ENCODE measurements at places on chromosomes 7 and 10. TPM values are rescaled to one million over a fixed set of nuclear protein-coding genes. Genes with fewer than 3 reads are reported as not detected.

Gene AKR1C1
- 11.7 TPM for polyA plus RNA-seq

Gene LRWD1
- polyA plus RNA-seq: 3.4 TPM

Gene HELLS
- 3.1 TPM for polyA plus RNA-seq

DNA sequence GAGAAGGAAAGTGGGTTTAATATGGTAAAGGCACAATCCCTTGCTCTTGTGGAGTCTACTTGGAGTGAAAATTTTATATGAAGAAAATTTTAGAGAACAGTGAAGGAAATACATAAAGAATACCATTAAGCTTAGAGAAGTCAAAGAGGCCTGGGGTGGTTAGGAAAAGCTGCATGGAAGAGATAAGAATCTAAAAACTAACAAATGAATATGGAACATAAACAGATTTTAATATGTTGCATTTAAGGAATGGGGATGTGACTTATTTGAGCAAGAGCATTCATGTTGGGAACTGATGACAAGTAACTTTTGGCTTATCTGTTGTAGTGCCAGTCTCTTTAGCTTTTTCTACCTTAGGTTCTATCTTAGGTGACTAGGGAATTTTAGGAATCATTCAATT is 31.0 kb downstream of the AHR start:
- H3K27ac ChIP-seq: no peak overlapping the region
- no peaks in the 10 kb centered on the region for H3K36me3 ChIP-seq
- H3K27me3 ChIP-seq: no peaks in the 10 kb centered on the region
- no peak overlapping the region for H3K4me3 ChIP-seq
- no peaks in the 10 kb centered on the region for H3K4me1 ChIP-seq

Gene RNLS
- 7.5 TPM for polyA plus RNA-seq

DNA sequence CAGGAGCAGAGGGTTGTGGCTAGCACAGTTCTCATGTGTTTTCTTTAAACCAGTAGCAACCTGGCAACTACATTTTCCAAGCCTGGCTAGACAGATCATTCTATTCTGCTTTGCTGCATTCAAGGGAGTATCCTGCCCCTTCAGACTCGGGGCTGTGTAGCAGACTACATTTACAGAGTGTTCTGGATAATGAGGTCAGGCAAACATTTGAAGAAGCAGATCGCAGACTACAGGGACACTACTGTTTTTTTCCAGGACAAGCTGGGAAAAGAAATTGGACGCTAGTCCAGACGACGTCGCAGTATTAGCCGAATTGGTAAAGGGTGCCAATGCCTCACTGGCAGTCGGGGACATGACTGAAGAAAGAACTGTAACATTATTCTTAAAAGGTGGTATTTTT is 61.0 kb upstream of the PAPSS2 start:
- DNase-seq: no peak
- H3K4me1 ChIP-seq: peaks cover 4% of the 10 kb centered on the region
- H3K36me3 ChIP-seq: no peaks in the 10 kb centered on the region
- no peak overlapping the region for H3K4me3 ChIP-seq

Gene PPP1R17
- polyA plus RNA-seq: not detected

GRCh38 chr7:103114576-103115008 is 34.3 kb downstream of the NAPEPLD start:
- peaks cover 15% of the 10 kb centered on the region for H3K4me1 ChIP-seq
- no peak overlapping the region for H3K4me3 ChIP-seq
- DNase-seq: no peak
- H3K27ac ChIP-seq: peak overlapping the region; percentile 53
- H3K36me3 ChIP-seq: no peaks in the 10 kb centered on the region
- no peaks in the 10 kb centered on the region for H3K27me3 ChIP-seq

DNA sequence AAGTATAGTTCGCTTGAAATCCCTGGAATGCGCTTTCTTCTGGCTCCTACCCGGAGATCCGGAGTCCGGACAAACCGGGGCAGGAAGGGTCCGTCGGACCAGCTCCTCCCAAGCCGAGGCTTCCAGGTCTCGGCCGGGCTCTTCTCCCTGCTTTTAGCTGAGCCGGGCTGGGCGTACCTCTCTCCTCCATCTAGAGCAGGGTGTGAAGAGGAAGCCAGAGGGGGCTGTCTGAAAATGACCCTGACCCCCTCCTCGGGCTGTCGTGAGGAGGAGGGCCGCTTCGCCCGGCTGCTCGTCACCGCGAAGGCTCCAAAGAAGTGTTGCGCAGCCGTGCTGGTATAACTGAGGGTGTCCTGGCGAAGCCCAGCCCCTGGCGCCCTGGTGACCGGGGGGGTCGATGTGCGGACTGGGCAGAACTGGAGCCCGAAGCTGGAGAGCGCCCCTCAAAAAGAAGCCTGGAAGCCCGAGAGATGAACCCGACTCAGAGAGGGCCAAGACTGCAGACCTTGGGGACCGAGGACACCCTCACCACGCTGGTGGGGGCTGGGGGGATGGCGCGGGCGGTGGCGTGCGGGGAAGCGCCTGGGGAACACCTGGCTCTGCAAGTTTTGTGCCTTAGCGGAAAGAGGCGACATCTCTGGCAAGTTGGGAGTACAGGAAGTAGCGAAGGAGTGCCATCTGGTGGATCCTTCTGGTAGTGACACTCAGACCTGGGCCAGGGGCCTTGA is 5.7 kb downstream of the KAZALD1 start:
- H3K36me3 ChIP-seq: no peaks in the 10 kb centered on the region
- H3K27ac ChIP-seq: no peak overlapping the region
- H3K27me3 ChIP-seq: peaks cover 3% of the 10 kb centered on the region
- peak; percentile 75 for DNase-seq
- peaks cover 8% of the 10 kb centered on the region for H3K4me1 ChIP-seq

DNA sequence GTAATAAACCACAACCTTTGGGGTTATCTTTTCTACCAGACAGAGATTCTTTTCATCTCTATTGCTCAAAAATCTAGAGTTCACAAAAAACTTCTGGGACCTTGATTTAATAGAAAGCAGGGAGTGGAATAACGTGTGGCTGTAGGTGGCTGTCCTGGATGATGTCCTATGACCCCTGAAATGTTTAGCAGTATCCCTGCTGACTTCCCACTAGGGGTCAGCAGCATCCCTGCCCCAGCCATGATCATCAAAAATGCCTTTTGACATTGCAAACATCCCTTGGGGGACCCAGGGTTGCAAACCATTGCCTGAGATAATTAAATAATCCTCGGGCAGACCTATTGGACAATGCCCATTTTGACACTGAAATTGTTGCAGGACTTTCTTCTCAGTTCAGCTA is 177.1 kb downstream of the USP6NL start:
- H3K4me1 ChIP-seq: no peaks in the 10 kb centered on the region
- no peak for DNase-seq
- no peaks in the 10 kb centered on the region for H3K27me3 ChIP-seq
- H3K36me3 ChIP-seq: no peaks in the 10 kb centered on the region

DNA sequence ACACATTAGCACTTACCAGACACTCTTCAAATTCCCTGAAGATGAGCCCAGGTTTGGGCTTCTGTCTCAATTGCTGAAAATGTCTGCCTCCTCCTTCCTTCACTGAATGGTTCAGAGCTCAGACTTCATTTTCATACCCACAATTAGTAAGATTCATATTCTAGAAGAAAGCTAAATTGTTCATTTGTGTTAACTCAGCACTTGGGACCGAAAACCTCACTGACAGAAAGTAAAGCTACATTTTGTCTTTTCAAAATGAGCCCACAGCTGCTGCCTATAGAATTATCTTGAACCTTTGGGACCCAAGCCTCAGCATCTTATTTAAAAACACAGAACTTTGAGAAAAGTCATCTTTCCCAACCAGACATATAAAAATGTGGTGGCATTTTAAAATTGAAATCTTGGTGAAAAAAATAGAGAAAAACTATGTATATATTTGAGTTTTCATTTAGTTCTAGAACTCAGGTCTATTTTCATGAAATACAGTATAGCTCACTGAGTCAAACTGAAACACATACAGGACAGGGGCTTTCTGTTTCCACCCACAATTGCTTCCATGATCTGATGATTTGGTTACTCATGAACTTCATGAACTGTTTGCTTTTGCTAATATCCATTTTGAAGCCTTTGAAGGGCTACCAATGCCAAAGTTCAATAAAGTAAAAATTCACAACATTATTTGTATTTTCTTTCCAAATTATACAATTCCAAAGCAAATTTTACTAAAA is 119.1 kb upstream of the PFKP start:
- no peaks in the 10 kb centered on the region for H3K27me3 ChIP-seq
- no peak overlapping the region for H3K4me3 ChIP-seq
- no peak overlapping the region for H3K27ac ChIP-seq

GRCh38 chr7:94182721-94183120 is 178.6 kb upstream of the BET1 start:
- no peaks in the 10 kb centered on the region for H3K27me3 ChIP-seq
- H3K4me3 ChIP-seq: no peak overlapping the region
- no peak for DNase-seq
- H3K4me1 ChIP-seq: peaks cover 2% of the 10 kb centered on the region

DNA sequence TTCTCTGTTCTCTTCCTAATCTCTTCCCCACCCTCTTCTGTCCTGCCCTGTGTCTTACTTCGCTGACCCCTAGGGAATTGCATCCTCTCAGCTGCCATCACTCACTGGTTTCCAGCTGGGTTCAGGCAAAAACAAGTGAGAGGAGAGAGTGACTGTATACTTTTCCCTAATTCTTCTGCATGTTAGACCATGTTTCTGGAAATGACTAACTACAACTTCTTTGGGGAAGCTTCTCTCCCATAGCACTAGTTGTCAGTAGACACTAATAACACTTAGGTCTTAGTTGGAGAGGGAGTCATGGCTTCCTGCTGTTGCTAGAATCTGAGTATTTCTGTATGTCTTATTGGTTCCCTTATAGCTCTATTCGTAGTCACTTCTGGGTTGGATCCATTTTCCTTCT is 299.0 kb upstream of the FZD1 start:
- no peaks in the 10 kb centered on the region for H3K36me3 ChIP-seq
- no peaks in the 10 kb centered on the region for H3K27me3 ChIP-seq
- no peak for DNase-seq
- no peak overlapping the region for H3K27ac ChIP-seq

Gene IPMK
- 1.5 TPM for polyA plus RNA-seq

Gene KCNIP2
- 3.6 TPM for polyA plus RNA-seq

DNA sequence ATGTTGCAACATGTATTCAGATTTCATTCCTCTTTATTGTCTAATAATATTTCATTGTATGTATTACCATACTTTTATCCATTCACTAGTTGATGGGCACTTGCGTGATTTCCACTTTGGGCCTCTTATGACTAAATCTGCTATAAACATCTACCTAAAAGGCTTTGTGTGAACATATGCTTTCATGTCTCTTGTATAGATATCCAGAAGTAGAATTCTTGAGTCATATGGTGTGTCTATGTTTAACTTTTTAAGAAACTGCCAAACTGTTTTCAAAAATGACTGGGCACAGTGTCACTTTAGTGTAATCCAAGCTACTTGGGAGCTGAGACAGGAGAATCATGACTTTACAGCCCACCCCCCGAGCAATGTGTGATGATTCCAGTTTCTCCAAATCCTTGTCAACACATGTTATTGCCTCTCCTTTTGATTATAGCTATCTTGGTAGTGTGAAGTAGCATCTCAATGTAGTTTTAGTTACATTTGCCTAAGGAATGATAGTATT is 618.9 kb upstream of the C7orf33 start:
- no peaks in the 10 kb centered on the region for H3K36me3 ChIP-seq
- H3K4me3 ChIP-seq: no peak overlapping the region
- H3K4me1 ChIP-seq: no peaks in the 10 kb centered on the region
- no peak overlapping the region for H3K27ac ChIP-seq
- no peaks in the 10 kb centered on the region for H3K27me3 ChIP-seq
- no peak for DNase-seq

Gene LBX1
- polyA plus RNA-seq: not detected

DNA sequence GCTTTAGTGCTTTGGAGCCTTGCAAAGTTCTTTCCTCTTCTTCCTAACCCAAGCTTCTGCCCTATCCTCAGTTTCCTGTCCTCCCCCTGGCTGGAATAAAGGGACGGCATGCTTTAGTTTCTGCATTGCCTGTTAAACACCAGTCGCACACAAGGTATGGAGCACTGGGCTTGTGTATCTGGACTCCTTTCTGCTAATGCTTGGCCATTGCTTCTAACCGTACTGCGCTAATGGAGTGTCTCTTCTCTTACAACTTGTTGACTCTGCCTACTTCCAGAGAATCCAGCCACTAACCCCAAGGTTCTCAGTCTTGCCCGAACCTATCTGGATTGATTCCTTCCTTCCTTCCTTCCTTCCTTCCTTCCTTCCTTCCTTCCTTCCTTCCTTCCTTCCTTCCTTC is 120.6 kb downstream of the REEP3 start:
- DNase-seq: no peak
- no peaks in the 10 kb centered on the region for H3K4me1 ChIP-seq
- H3K27ac ChIP-seq: no peak overlapping the region
- no peak overlapping the region for H3K4me3 ChIP-seq

Gene CALML5
- not detected for polyA plus RNA-seq

Gene TMEM229A
- polyA plus RNA-seq: 0.22 TPM

- no peak overlapping the region for H3K4me3 ChIP-seq
- peaks cover 1% of the 10 kb centered on the region for H3K4me1 ChIP-seq
- no peaks in the 10 kb centered on the region for H3K36me3 ChIP-seq
- H3K27me3 ChIP-seq: no peaks in the 10 kb centered on the region
Observed at GRCh38 chr7:67692425-67692824, 695.8 kb downstream of the TYW1 start.

GRCh38 chr7:93219868-93220267 is 6.4 kb downstream of the HEPACAM2 start:
- no peaks in the 10 kb centered on the region for H3K4me1 ChIP-seq
- H3K27ac ChIP-seq: no peak overlapping the region
- no peak for DNase-seq
- H3K4me3 ChIP-seq: no peak overlapping the region
- no peaks in the 10 kb centered on the region for H3K36me3 ChIP-seq
- no peaks in the 10 kb centered on the region for H3K27me3 ChIP-seq

DNA sequence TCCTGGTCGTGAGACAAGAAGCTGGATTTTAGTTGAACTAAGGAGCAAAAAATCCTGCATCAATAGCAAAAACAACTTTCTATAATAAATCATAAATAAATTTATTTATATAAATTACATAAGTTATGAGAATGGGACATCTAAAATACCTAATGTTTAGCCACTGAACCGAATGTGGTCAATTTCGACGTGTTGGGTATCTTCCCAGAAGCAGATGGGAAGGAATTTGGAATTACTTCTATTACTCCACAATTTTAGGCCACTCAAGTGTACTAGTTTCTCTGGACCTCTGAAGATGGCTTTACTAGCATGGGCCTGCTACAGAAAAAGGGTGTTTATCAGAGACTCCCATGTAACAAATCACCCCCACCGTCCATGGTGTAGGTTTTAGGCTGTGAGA is 172.0 kb downstream of the PRPF18 start:
- H3K4me3 ChIP-seq: no peak overlapping the region
- H3K4me1 ChIP-seq: peaks cover 4% of the 10 kb centered on the region
- no peak overlapping the region for H3K27ac ChIP-seq
- DNase-seq: no peak
- no peaks in the 10 kb centered on the region for H3K36me3 ChIP-seq

GRCh38 chr7:116441534-116441933 is 58.0 kb upstream of the CAV2 start:
- no peaks in the 10 kb centered on the region for H3K36me3 ChIP-seq
- no peak overlapping the region for H3K27ac ChIP-seq
- H3K4me3 ChIP-seq: no peak overlapping the region
- no peak for DNase-seq
- H3K4me1 ChIP-seq: no peaks in the 10 kb centered on the region
- H3K27me3 ChIP-seq: no peaks in the 10 kb centered on the region
